ENCODE measurements at places on chromosomes 16 and 17. TPM values are rescaled to one million over a fixed set of nuclear protein-coding genes. Genes with fewer than 3 reads are reported as not detected.
A peak's percentile ranks its signal among the peaks of the same experiment; 100 is the strongest.

Gene WSCD1
- total RNA-seq: 24.1 TPM

Gene SOST
- total RNA-seq: 0.50 TPM

GRCh38 chr16:88793251-88793954 lies 8.4 kb upstream of the PIEZO1 start:
- DNase-seq: no peak

- no peak for DNase-seq
Observed at GRCh38 chr17:50217591-50217990, 16.2 kb upstream of the COL1A1 start.

DNA sequence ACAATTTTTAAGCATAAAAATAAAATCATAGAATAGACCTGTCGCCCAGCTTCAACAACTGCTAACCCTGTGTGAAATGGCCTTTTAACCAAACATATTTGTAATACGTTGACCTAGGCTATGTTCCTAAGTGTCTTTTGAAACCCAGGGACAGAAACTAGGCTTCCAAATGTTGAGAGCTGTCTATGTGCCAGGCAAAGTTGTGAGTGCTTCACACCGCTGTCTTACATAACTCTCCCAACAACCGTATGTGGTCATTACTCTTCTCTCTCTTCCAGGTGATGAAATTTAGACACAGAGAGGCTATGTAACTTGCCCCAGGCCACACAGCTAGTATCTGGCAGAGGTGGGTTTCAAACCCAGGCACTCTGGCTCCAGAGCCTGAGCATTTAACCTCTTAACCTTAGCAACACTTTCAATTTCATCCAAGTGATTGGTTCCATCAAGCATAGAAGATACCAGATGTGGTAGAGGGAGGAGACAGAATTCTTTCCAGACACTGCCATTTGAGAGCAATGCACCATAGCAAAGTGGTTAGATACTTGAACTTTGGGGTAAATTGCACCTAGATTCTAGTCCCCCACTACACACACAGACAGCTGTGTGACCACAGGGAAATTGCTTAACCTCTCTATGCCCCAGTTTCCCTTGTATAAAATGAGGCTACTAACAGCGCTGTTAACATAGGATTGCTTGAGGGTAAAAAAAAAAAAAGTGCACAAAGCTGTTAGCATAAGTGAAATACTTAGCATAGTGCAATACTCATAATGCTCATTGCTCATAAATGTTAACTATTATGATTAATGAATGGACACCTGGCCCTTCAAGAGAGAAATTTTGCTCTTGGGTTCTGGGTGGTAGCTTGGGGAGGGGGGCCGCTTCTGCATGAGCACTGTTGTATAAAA lies 160.6 kb downstream of the IRX3 start:
- no peak for DNase-seq

DNA sequence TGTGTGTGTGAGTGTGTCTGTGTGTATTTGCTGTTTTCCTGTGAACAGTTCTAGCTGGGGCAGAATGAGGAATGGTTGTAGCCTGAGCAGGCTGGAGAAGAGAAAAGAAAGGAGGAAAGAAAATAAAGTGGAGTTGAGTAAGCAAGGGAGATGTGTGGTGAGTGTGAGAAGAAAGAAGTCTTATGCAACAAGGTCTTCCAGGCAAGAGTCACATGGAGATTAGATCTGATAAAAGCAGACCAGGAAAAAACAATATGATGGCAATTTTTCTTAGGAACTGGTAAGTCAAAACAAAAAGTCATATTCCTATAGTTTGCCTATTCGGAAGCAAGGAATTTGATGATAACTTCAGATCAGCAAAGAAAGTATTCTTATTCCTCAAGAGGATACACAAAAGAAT lies 125.0 kb downstream of the HS3ST3A1 start:
- no peak for DNase-seq

GRCh38 chr17:8894673-8895578 lies 27.5 kb upstream of the PIK3R6 start:
- peak; percentile 38 for DNase-seq

All from spinal cord (tissue), 10 donors.